H1 (cell line): ENCODE measurements at places on chromosomes 5 and 9. TPM values are rescaled to one million over a fixed set of nuclear protein-coding genes. Genes with fewer than 3 reads are reported as not detected.

DNA sequence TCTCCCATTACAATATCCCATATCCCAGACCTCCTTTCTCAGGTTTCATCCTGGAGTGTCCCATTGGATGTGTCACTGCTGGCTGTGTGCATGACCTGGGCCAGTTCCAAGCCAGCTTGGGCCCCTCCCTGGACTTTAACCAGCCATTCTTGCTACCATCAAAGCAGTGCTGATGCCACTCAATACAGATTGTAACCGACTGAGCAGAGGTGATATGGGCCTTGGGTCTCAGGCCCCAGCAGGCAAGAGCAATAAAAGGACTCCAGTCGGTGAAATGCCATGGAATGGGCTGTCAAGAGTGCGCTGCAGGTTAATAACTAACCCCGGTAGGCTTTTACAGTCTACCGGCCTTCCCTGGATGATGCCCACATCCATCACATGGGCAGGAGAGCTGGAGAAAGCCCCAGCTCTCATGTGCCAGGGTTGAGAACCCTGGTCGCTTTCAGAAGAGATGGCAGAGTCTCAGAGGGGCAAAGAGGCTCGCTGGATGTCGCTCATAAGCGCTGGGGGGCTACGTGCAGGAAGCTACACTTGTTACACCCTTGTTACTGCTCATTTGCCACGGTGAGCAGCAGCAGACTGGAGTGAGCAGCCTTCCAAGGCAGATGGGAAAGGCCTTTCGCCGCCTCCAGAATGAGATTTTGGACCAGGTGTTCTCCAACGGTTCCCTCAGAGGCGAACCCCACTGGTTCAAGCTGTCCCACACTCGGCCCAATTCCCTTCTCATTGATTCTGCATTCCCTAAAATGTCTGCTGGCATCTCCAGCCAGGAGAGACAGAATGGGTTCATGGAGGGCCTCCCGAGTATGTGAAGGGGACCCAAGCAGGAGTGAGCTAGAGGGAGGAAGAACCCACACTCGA, 13.2 kb downstream of the EPB41L4B start:
- H3K36me3 ChIP-seq: no peaks in the 10 kb centered on the region
- no peaks in the 10 kb centered on the region for H3K27me3 ChIP-seq
- no peak overlapping the region for H3K4me3 ChIP-seq
- H3K27ac ChIP-seq: no peak overlapping the region

DNA sequence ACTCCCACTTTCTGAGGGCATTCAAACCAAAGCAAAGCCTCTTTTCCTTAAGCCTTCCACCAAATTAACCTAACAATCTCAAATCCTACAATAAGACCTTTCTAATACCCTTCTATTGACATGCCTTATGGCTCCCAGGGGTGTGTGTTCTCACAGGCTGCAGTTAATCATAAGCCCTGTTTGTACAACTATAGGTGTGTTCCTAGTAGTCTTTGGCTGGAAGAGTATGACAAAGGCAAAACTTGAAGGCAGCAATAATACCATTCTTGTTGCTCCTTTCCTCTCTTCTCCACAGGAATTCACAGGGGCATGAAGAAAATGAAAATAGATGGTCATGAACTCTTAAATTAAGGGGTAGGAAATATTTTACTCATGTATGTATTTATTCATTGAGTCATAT, 10.9 kb upstream of the FBXO38 start:
- H3K4me3 ChIP-seq: no peak overlapping the region
- H3K4me1 ChIP-seq: no peaks in the 10 kb centered on the region
- no peaks in the 10 kb centered on the region for H3K27me3 ChIP-seq
- DNase-seq: no peak

DNA sequence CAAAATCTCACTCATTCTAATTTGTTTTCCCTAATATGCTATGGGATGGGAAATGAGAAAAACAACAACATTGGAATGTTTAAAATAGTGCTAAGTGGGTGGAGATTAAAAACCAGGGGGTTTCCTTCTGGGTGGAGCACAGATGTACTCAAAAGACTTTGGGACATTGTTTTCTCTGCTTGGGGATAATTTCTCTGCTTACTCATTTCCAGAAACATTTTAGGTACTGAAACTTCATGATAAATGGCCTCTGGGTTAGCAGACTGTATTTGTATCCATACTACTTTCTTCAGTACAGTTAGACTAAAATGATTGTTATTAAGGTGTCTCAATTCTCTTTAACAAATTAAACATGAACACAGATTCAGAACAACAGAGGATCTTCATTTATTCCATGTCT, 17.4 kb downstream of the ELOVL7 start:
- H3K27ac ChIP-seq: no peak overlapping the region
- H3K4me3 ChIP-seq: no peak overlapping the region
- no peaks in the 10 kb centered on the region for H3K4me1 ChIP-seq
- no peaks in the 10 kb centered on the region for H3K27me3 ChIP-seq
- DNase-seq: no peak

GRCh38 chr5:60297658-60298057, 402.3 kb downstream of the DEPDC1B start:
- no peaks in the 10 kb centered on the region for H3K27me3 ChIP-seq
- no peaks in the 10 kb centered on the region for H3K4me1 ChIP-seq
- H3K27ac ChIP-seq: no peak overlapping the region
- no peak overlapping the region for H3K4me3 ChIP-seq

GRCh38 chr5:172219296-172219695, 25.3 kb downstream of the EFCAB9 start:
- DNase-seq: no peak
- H3K27ac ChIP-seq: no peak overlapping the region
- no peaks in the 10 kb centered on the region for H3K36me3 ChIP-seq
- no peaks in the 10 kb centered on the region for H3K4me1 ChIP-seq

DNA sequence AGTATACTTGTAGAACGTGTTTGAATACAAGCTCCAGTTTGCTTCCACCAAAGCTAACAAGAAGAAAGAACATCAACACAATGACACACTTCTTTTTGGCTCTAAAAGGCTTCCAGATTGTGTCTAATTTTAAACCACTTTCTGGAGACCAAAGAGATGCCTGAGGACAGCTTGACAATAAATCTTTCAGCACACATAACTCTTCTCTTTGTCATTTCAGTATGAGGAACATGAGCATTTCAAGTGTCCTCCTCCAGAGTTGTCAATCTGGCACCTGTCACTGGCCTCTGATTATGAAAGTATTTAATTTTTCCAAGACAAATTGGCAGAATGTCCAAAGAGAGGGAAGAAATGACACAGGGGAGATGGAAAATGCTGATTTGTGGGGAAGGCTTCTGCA, 79.0 kb upstream of the TLR4 start:
- H3K4me3 ChIP-seq: no peak overlapping the region
- H3K36me3 ChIP-seq: no peaks in the 10 kb centered on the region
- no peaks in the 10 kb centered on the region for H3K27me3 ChIP-seq
- DNase-seq: no peak
- H3K27ac ChIP-seq: no peak overlapping the region

CARD9 gene
- total RNA-seq: 0.88 and 1.1 TPM in 2 replicates

C7 gene
- total RNA-seq: not detected in 2 replicates

UBTD2 gene
- total RNA-seq: 38.4 and 39.2 TPM in 2 replicates
